ENCODE measurements at places on chromosomes 11 and 22. TPM values are rescaled to one million over a fixed set of nuclear protein-coding genes. Genes with fewer than 3 reads are reported as not detected.

MYOD1 gene
- not detected for total RNA-seq

GRCh38 chr22:29152045-29152953 is 53.4 kb upstream of the EMID1 start:
- no peak for DNase-seq

DNA sequence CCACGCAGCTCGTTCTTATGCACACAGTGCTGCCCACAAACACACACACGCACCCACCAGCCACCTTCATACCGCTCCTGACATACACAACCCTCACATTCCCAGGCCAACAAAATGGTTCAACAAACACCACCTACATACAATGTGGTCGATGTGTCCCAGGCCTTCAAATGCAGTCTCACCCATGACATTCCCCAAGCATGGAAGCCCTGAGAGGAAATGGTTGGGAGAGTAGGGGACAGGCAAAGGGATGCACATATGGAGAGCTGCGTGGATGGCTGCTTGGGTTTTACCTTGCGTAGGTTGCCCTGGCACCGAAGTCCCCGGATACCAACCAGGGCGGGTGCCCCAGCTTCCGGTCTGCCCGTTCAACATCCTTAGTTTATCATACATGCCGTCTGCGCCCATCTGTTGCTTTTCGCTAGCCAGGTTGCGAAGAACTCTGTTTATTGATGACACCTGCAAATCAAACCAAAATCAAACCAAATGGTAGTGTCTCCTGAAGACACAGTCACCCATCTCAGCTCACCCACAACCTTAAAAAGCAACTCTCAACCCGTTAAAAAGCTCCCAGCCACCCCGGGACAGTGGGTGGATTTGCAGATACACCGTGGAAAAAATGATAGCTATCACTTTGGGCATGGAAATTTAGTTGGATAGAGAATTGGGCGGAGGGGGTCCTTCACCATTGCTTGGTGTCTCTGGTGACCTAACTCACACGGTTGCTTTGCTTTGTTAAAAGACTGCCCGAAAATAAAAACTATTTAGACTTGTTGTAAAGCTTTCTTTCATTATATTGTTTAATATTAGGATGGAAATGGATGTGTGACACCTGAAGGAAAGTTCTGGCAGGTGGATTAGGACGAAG is 10.5 kb downstream of the PAX6 start:
- DNase-seq, result no peak

OR51B4 gene
- total RNA-seq, result not detected

HEPN1 gene
- not detected for total RNA-seq

- DNase-seq, result no peak
Observed at GRCh38 chr11:111730871-111731591, 35.2 kb downstream of the PPP2R1B start.

DNA sequence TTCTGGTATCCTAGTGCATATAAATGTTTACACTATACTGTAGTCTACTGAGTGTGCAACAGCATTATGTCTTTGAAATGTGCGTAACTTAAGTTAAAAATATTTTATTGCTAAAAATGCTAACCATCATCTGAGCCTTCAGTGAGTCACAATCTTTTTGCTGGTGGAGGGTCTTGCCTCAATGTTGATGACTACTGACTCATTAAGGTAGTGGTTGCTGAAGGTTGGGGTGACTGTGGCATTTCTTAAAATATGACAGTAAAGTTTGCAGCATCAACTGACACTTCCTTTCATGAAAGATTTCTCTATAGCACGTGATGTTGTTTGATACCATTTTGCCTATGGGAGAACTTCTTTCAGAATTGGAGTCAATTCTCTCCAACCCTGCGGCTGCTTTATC is 8.5 kb upstream of the CREBZF start:
- no peak for DNase-seq

ENTHD1 gene
- not detected for total RNA-seq

DNA sequence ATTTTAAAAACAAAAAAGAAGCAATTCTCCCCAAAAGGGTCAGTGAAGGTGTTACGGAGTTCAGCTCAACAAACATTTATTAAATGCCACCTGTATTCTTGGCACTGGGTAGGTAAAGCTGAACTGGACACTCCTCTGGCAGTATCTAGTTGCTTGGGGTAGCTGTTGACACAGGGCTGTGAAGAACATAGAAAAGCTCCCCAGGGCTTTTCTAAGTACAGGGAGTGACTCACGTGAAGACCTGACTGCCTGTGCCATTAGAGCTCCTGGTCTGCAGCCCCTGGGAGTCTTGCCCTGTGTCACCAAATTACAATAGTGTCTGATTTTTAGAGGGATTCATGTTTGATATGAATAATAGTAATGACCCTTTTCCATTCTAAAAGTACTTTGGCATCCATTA is 43.6 kb downstream of the COA4 start:
- DNase-seq, result no peak

All from kidney epithelial cell (primary cell).